ENCODE measurements at places on chromosomes 7 and 10.

GRCh38 chr10:30940256-30940655, 91.4 kb downstream of the ZNF438 start:
- no peak for DNase-seq

DNA sequence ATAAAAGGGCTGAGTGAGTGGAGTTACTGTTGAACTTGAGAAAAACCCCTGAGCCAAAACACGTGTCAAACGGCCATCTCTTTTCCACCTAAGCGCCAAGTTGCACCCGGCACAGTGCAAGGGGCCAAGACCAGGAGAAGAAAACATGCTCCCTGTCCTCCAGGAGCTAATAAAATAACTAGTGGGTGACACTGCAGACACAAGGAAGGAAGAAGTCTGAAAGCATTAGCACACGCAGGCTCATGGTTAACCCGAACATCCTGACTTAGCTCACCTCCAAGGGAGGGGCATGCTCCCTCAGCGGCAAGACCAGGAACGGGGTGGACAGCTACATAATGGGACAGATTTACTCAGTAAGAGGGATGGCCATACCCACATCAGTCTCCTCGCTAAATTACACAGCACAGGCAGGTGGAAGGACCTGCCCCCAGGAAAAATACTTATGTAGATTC, 65.0 kb downstream of the PIP4K2A start:
- DNase-seq, result no peak

DNA sequence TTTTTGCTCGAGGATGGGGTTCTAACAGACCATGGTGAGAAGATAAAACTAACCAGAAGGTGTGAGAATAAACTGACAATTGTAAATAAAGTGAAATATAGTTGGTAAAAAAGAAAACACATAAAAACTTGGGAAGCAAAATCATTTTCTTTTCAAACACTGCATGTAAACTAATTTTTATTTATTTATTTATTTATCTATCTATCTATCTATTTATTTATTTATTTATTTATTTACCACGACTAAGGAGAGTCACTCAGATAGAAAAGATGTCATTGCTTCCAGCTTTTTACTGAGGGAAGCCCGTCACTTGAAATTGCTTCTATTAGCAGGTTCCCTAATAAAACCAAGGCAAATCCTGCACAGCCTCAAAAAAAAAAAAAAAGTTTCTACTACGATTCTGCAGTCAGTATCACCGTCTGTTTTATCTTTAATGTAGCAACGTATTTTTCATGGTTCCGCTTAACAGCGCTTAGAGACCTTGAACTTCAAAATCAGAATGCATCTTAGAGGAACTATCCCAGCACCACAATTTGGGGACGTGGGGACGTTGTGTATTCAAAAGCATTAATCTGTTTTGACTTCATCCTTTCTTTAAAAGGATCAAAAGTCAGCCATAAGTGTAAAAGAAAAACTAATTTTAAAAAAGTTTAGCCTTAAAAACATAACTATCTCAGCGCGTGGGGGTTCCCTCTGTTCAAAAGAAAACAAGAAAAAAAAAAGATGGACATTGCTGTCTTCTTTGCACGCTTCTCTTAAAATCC, 33.3 kb upstream of the EBLN1 start:
- DNase-seq, result no peak

DNA sequence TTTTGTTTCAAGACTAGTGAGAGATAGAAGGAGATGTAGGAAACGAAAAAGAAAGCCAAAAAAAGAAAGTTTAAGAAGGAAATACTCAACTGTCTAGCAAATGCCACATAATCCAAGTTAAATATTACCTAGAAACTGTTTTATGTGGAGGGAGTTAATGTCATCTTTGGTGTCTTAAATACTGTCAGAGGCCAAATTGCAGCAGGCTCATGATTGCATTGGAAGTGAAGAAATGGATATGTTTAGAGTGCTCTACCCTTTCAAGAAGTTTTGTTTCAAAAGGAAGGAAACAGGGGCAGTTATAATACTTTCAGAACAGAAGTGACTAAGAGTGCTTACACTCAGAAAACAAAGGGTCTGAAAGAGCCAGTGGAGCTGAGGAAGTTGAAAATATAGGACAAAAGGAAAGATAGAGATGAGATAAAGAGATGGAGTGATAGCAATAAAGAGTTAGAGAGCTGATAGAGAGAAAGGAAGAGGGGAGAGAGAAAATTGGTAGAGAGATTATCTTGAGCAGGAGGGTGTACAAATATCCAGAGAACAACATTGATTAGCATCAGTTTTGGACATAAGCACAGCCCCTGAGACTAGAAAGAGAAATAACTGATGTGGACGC, 28.0 kb upstream of the GNAI1 start:
- DNase-seq, result no peak

- no peak for DNase-seq
These were observed 8.3 kb downstream of the AEBP1 start for GRCh38 chr7:44112231-44112996.

DNA sequence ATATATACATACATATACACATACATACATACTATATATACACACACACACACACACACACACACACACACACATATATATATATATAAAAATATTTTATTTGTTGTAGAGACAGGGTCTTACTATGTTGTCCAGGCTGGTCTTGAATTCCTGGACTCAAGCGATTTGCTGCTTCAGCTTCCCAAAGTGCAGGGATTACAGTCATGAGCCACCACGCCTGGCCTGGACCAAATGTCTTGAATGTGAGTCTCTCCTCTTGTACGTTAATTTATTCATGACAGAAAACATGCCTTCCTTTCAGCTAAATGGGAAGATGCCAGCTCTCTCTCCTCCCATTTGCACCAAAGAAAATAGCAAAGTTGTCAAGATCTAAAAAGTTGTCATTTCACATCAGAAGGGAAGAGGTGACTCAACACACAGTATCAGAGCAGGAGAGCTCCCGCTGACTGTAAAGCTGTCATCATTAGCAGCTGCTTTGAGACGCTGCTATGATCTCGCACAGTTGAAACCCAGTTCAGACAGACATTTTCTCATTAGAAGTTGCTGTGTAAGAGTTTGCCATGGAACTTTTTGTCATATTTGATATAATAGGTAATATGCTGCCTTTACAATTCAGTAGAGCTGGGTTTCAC, 224.3 kb downstream of the SFMBT2 start:
- DNase-seq, result no peak

GRCh38 chr10:71486484-71487114, 89.9 kb downstream of the CDH23 start:
- no peak for DNase-seq

- DNase-seq, result no peak
These were observed 258.3 kb downstream of the SNX13 start for GRCh38 chr7:17681965-17682364.

GRCh38 chr7:92319243-92319642, 73.5 kb downstream of the ANKIB1 start:
- no peak for DNase-seq

DNA sequence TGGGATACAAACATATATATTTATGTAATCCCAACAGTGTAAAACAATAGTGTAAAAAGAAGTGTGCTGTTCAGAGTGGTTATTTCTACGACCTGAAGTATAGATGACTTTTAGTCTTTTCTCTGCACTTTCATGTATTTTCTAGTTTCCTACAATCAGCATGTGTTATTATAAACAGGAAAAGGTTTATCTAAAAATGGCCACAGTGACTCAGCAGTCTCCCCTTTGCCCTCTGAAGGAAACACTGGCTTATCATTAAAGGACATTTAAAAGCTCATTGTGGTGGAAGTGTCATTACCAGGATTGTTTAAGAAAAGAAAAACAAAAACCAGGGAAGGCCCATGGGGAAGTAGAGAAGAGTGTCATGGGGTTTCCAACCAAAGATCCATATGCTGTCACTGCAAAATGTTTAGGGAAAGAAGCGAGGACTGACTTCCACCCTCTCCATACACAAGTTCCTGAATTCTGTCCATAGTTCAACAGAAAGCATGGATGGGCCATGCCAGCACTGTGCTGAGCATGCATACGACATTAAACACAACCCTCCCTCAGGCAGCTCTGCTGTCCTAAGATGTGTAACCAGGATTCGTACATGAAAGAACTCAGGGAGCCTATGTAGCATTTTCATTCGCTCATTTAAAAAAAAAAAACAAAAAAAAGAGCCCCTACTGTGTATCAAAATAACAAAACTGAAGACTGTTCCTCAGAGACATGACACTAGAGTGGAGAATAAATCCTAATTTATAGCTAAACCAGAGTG, 10.2 kb downstream of the CYREN start:
- no peak for DNase-seq

GRCh38 chr10:93495654-93496321, 624 bp upstream of the CEP55 start:
- no peak for DNase-seq

DNA sequence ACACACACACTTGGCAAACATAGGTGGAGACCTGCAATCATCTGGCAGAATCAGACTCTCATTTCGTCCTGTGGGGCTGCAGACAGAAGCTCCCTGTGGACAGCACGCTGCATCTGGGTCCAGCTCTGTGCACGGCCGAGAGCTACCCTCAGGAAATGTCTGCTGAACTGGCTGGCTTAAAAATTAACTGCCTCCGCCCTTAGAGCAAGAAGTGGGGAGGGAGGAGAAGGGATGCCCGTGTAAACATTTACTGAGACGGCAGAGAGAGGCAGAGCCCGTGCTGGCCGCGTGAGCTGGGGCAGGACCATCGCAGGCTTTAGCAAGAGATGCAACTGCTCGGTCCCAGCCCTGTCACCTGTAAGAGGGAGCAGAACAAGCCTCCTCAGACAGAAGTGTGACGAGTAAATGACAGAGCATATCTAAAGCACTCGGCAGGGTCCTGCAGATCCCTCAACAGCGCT, 81.8 kb downstream of the TNS3 start:
- DNase-seq, result no peak

- DNase-seq, result no peak
These were observed 21.8 kb upstream of the LRRC4 start for GRCh38 chr7:128053023-128053422.

GRCh38 chr7:130734815-130735716, 1.1 kb upstream of the KLF14 start:
- DNase-seq, result no peak

- no peak for DNase-seq
These were observed 2.7 kb upstream of the AEBP1 start for GRCh38 chr7:44101303-44101965.

GRCh38 chr7:41002741-41003610, 699.9 kb downstream of the INHBA start:
- no peak for DNase-seq

GRCh38 chr7:101129603-101130117, 2.8 kb downstream of the SERPINE1 start:
- no peak for DNase-seq

DNA sequence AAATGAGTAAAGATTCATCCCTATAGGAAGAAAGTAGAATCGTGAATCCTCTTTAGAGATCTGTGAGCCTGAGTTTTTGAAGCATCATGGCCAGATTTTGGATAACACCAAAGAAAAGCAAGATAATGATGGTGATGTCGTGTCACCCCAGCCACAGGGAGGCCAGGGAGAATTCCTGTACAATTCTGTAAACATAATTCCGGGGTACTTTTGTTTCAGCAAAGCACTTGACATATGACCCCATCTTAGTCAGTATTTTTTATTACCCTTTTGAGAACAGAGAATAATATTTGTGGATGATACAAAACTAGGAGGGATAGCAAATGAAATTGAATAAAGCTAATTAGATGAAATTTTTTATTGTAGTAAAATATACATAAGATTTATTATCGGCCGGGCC, 33.8 kb downstream of the NACAD start:
- no peak for DNase-seq

DNA sequence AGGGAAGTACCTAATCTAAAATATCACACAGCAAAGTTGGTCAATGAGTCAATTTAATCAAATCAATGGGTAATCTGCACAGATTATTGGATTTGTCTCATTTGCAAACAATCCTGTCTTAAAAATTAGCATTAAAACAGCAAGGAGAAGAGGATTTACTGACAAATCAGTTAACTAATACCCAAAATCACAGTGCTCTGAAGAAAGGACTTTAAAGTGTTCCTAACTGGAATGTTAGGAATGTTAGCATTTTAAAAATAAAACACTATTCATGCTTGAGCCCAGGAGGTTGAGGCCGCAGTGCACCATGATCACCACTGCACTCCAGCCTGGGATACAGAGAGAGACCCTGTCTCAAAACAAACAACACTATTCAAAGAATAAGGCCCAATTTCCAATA, 83.1 kb downstream of the CHCHD3 start:
- no peak for DNase-seq

DNA sequence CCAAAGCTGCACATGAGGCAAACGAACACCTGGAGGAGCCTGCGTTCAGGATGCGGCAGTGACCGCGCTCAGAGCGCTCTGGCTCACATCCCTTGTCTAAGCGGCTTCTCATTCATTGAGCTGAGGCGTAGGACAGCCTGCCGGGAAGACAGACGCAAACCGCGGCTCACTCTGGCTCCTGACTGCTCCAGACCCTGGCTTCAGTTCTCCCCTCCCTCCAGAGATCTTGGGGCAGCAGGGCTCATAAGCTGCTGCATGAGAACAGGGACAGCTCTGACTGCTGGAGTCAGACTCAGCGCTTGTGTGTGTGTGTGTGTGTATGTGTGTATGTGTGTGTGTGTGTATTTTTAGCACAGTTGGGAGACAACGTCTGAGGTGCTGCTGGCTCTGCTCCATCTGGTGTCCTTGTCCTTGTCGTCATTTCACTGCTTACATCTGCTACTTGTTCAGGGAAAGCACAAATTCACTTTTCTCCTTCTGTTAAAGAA, 15.8 kb upstream of the LYZL2 start:
- no peak for DNase-seq

GRCh38 chr10:121007264-121007663, 156.1 kb downstream of the WDR11 start:
- no peak for DNase-seq

DNA sequence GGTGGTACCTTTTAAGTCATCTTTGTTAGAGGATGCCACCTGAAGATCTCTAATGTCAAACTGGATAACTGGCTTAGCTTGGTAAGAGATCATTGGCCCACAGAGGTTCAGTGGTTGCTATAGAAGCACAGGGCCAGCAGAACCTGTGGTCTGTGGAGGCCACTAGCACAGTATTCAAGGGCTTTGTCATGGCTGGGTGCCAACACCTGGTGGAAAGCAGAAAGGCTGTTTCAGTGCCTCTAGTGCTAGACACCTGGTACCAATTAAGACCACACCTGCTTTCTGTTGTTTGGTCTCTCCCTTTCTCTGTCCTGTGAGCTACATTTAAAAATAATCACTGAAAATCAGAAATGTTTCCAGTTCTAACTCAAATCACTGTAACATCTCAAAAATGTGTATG, 10.0 kb upstream of the PCGF5 start:
- no peak for DNase-seq

DNA sequence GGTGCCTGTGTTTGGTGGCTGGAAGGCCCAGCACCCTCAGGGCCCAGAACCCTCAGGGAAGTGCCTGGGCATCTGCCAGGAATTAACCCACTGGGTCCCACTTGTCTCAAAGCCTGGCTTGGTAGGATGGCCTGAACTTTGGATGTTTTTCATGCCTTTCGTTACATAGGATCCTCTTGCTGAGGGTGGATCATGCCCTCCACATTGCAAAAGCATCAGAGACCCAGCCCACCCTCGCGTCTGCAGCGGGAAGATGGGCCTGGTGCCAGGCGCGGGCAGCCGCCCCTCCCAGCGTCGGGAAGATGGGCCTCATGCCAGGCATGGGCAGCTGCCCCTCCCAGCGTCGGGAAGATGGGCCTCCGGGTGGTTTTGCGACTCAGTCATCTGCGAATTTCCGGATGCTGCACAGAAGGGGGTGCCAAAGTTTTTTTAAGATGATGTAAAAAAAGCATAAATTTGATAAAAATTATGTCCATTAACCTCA, 51.9 kb upstream of the PRKAR1B start:
- DNase-seq, result no peak

GRCh38 chr10:94963901-94964300, 25.4 kb downstream of the CYP2C9 start:
- no peak for DNase-seq

- DNase-seq, result no peak
These were observed 242.2 kb downstream of the ATRNL1 start for GRCh38 chr10:115335366-115335765.
